ENCODE measurements at places on chromosomes 5 and 9.

GRCh38 chr9:2602704-2603116 is 18.9 kb upstream of the VLDLR start:
- no peak for DNase-seq

DNA sequence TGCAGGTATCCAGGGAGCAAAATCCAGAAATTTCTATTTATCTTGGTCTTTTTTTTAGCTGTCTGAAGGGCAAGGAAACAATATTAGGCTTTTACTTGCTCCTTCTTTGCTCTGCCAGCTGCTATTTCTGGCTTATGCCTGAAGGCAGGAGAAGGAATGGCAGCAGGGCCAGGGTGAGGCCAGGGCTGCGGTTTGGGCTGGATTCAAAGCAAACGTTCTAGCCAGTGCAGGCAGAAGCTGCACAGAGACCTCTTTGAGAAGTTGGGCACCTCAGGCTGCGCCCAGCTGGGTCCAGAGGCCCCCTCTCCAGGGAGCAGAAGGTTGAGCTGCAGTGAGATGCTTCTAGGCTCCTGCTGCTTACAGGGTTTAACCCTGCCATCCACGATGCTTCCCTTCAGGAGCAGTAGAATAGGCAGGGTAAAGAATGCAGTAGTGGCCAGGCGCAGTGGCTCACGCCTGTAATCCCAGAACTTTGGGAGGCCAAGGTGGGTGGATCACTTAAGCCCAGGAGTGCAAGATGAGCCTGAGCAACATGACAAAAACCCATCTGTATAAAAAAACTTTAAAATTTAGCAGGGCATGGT is 201.2 kb downstream of the ADCY2 start:
- no peak for DNase-seq

DNA sequence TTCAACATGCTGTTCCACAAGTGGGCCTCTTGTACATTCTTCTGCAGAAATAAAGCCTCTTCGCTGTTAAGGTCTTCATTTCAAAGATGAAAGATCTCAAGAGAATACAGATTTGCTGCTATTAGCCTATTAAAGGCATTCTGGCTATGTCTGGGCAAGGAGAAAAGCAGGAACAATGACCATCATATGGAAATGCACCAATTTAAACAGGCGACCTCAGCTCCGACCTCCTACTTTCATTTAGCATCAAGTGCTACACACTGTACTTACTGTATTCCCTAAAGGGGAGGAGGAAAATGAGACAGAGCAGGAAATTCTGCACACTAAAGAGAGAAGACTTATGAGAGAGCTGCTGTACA is 64.8 kb downstream of the HABP4 start:
- no peak for DNase-seq

DNA sequence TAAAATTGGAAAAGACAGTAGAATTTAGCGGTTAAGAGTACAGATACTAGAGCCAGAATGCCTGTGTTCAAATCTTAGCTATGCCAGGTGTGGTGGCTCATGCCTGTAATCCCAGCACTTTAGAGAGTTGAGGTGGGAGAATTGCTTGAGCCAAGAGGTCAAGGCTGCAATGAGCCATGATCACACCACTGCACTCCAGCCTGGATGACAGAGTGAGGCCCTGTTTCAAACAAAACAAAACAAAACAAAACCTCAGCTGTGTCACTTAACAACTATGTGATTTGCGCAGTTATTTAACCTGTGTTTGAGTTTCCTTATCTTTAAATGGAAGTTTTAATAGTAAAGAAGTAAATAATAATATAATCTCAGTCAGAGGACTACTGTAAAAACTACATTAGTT is 68.3 kb downstream of the TBCA start:
- no peak for DNase-seq

- DNase-seq = no peak
Measured at GRCh38 chr9:95057101-95057500, 260.4 kb downstream of the FANCC start.

GRCh38 chr5:134609232-134609851 is 23.3 kb downstream of the SAR1B start:
- no peak for DNase-seq

All from stimulated activated CD4-positive, alpha-beta T cell treated with anti-CD3 and anti-CD28 coated beads, Interleukin-12 subunit alpha, Interleukin-12 subunit beta, amount 100 ng/mL, for 48 hours (primary cell).